ENCODE measurements at places on chromosomes 1 and 21.

GRCh38 chr1:85655315-85655714 lies 52.9 kb downstream of the ZNHIT6 start:
- DNase-seq, result no peak

DNA sequence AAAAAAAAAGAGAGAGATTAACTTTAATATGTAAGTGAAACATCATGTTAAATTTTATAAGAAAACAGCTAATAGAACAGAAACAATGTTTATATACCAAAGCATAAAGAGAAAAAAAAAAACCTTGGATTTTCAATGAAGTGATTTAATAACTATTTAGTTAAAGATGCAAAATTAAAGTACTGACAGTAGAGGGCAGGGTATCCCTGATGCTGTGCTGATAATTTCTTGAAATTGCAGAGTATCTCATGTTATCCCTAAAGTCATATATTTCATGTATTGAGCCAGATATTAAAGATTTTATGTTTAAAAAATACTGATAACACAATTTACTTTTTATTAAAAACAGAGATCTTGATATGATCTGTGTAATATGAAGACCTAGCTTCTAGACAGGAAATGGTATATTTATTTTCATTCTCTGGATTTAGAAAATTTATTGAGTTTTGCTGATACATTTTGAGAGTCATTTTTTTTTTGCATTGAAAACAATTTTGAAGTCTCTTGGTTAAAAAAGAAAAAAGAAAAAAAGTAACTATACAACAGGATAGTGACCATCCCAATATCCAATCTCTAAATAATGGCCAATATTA lies 273.2 kb downstream of the USP25 start:
- no peak for DNase-seq

- no peak for DNase-seq
These were observed 59.2 kb upstream of the SSX2IP start for GRCh38 chr1:84749427-84749826.

- DNase-seq, result peak; percentile 94
These were observed 75.4 kb downstream of the MRPL37 start for GRCh38 chr1:54275349-54275748.

- no peak for DNase-seq
These were observed 310.6 kb downstream of the DISC1 start for GRCh38 chr1:231936983-231937775.

DNA sequence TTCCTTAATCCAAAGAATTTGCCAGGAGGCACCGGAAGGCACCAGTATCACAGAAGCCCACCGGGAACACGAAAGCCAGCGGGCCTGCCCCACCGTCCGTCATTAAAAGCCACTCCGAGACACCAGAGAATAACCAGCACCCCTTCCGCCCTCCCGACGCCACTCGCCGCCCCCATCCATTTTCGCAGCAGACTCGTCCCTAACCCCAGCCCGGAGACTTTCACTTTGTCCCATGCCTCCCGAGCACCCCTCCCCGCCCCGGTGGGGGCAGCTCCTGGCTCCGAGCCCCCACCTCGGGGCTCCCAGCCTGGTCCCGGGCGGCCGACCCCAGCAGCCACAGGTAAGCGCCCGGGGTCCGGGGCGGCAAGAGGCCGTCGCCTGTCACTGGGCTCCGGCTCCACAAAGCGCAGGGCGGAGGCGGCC lies 105.4 kb downstream of the SLC45A1 start:
- no peak for DNase-seq

DNA sequence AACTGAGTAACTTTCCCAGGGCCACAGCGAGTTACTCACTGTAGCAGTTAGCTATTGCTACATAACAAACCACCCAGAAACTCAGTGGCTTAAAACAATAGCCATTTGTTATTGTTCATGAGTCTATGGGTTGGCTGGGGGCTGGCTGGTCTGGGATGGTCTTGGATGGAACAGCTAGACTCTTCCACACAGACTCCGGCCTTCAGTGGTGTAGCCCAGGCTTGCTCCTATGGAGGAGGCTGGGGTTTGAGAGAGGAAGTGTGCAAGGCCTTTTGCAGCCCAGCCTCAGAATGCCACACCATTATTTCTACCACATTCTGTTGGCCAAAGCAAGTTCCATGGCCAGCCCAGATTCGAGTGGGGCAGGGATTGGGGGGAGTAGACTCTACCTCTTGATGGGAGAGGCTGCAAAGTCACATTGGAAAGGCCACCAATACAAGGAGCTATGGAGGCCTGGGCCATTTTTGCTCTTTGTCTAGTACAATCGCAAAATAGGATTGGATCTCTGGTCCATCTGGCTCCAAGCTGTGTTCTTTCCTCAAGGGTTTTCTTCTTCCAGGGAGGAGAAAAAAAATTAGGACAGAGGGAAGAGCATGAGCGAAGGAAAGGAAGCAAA lies 37.5 kb upstream of the TTC22 start:
- DNase-seq, result no peak

DNA sequence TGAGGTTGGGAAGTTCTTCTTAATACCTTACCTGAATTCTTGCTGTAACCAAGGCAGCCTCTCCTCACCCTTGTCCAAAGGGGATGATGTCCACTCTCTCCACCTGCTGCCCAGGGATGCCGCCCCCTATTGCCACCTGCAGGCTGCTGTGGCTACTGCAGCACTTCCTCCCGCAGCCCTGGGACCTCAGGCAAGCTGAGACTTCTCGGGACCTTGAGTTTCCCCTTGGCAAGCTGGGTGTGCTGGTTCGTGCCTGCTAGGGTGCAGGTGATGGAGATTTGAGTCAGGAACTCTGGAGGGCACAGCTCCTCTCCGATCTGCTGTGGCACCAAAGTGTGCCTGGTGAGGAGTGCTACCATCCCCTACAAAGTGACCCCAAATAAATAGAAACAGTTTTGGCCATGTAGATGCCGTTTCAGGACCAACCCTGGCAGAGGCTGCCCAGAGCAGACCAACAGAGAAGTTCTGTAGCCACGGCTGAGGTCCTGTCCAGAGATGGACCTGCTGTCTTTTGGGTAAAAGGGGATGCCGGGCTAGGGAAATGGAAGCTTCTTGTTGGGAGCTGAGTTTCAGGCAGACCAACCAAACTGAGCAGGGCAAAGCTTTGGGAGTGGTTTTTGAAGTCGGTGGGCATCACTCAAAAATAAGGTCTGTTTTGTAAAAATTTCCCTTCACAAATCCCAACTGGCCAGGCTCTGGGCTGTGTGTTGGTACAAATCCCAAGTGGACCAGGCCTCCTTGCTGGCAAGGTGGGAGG lies 31.7 kb downstream of the RUNX3 start:
- DNase-seq, result peak; percentile 31

DNA sequence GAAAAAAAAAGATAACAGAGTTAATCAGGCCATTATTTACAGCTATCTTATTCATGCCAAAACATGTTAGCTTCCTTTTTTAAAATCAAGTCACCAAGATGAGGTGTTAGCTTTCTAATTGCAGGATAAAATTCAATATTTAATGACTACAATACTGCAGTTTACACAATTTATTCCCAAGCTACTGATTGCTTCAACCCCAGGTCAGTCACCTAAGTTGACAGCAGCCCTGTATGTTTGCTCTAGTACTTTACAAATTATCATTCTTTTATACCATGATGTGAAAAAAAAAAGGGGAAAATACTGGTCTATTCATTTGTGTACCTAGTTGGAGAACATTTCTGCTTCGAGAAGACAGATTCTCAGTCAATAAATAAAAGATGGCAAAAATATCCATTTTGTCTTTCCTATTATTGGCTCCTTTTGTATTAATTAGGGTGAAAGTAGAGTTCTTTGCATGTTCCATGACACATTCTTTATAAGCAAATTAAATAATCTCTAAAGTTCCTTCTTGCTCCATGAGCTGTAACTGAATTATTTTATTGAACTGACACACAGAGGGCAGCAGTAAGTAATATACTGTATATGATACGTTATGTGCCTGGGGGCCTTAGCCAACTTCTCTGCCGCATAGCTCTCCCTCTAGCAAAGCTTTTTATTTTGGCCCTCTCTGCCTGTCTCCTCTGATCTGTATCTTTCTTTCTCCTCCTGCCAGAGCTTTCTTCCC lies 48.0 kb downstream of the DIPK1A start:
- no peak for DNase-seq

- DNase-seq, result no peak
These were observed 2.7 kb downstream of the CDC14A start for GRCh38 chr1:100354971-100355394.

- no peak for DNase-seq
These were observed 34.0 kb upstream of the CD1D start for GRCh38 chr1:158146739-158147138.

DNA sequence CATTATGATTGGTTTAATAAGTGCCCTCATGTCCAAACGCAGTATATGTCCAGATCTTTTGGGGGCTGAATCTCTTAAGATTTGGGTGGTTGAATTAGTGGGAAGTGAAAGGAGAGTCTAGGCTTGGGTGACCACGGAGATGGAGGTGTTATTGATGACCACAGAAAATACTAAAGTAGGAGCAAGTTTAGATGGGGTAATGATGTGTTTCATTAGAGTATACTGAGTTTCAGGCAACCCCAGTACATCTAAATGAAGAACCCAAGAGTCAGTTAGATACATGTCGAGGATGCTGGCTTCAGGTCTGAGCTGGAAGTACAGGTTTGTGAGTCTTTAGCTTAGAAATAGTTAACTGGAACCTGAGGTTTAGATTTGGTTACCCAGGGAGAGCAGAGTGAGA lies 6.5 kb upstream of the ZZZ3 start:
- DNase-seq, result no peak

- DNase-seq, result no peak
These were observed 899.2 kb downstream of the NCAM2 start for GRCh38 chr21:21897275-21897883.

DNA sequence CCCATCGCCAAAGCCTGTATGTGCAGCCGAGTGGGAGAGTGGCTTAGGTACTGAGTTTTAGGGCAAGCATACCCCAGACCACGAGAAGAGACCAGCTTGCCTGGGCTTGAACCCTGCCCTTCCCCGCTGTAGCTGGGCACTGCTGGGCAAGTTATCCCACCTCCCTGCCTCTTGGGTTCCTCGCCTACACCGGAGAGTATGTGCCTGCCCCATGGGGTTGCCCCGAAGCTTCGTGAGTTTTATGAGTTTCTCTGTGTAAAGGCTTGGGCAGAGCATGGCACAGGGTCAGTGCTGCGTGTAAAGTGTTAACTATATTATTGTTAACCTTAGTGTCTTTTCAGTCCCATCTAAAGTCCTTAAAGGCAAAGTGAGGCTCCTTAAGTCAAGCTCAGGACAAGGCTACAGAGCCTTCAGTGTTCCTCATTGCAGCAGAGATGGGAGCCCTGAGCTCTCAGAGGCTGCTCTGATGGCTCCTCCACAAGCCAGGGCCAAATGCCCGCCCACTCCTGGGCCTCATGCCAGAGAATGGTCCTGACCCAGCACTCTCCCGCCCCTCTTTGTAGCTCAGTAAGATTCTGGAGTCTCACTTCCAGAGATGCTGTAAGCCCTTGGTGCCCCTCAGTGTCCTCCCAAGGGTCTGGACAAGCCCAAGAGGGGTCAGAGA lies 37.0 kb upstream of the KCNA10 start:
- peak; percentile 57 for DNase-seq

- no peak for DNase-seq
These were observed 74.0 kb upstream of the RALGPS2 start for GRCh38 chr1:178650934-178651511.

GRCh38 chr1:30508611-30509010 lies 214.8 kb downstream of the MATN1 start:
- DNase-seq, result no peak

DNA sequence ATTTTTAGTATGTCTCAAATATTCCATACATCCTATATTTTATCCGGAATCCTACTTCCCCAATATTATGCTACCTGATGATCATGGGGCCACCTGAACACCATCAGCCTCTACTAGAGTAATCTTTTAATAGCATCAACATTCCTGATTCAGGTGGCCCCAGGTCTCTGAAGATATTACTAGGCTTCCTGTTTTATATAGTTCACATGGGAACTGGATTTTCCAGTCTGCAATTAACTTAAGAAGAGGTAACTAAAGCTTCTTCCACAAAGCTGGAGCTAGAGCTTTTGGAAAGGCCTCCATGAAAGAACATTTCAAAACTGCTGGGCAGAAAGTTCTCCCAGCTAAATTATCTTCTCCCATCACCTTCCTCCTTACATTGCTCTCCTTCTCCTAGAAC lies 72.3 kb upstream of the ADAM30 start:
- DNase-seq, result no peak

- DNase-seq, result peak; percentile 52
These were observed at the start of gene NAV1 for GRCh38 chr1:201538612-201539551. Gene NAV1 (plus strand): TSS chr1:201539127. CDS start chr1:201622885, 83,758 bp downstream.

DNA sequence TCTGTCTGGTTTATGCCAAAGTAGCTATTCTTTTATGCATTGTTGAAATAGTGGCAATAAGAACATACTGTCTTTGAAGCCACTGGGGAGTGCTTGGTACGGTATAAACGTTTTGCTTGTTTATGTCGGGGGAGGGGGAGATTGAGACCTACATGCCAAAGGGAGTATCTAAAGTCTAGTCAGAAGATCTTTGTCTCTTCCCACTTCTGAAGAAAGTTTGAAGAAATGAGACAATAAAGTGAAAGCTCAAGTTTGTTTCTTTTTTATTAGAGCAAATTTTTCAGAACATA lies 6.8 kb downstream of the AKIRIN1 start:
- no peak for DNase-seq

- DNase-seq, result no peak
These were observed 35.0 kb upstream of the RAP1GAP start for GRCh38 chr1:21704145-21704544.

DNA sequence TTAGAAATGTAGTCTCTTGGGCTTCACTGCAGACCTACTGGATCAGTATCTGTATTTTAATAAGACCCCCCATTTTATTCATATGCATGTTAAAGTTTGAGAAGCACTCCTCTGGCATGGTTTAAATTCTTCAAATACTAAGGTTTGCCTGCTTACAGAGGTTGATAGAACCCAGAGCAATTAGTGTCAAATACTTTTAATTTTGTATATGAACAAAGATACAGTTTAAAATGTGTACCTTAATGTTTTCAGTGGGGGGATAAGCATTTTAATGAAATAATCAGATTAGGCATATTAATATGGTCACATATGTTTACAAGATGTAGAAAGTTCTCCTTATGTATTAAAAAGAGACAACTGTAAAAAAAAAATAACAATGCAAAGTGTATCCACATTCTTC lies 40.4 kb upstream of the EPS15 start:
- no peak for DNase-seq

DNA sequence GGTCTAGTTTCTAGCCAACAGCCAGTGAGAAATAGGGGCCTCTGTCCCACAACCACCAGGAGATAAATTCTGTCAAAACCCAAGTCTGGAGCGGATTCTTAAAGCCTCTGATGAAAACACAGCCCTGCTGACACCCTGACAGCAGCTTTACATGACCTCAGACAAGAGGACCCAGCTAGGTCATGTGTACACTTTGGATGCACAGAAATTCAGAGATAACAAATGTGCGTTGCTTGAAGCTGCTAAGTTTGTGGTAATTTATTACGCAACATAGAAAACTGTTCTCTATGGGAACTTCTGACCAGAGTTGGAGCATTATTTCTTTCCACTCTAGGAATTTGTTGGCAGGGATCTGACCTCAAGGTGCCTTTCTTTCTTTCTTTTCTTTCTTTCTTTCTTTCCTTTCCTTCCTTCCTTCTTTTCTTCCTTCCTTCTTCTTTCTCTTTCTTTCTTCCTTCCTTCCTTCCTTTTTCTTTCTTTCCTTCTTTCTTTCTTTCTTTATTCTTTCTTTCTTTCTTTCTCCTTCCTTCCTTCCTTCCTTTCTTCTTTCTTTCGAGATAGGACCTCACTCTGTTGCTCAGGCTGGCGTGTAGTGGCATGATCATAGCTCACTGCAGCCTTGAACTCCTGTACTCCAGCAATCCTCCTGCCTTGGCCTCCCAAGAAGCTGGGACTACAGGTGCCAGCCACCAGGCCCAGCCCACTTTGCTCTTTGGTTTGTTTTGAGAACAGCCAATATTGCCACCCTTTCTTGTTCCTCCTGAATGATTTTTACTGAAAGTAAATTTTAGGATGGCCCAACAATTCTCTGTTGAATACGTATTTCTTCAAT lies 14.9 kb upstream of the HMGCS2 start:
- no peak for DNase-seq
